ENCODE measurements at places on chromosomes 7 and 10. TPM values are rescaled to one million over a fixed set of nuclear protein-coding genes. Genes with fewer than 3 reads are reported as not detected.

The AKR1C4 gene
- not detected for total RNA-seq

The GIMAP7 gene
- 251 TPM for total RNA-seq

The CABCOCO1 gene
- total RNA-seq = not detected

The CYP17A1 gene
- total RNA-seq = not detected

The NAT16 gene
- not detected for total RNA-seq

The HOXA13 gene
- total RNA-seq = not detected

The LIPM gene
- not detected for total RNA-seq

The CTAGE4 gene
- 4.5 TPM for total RNA-seq

The KCNK18 gene
- not detected for total RNA-seq

The SLC39A12 gene
- total RNA-seq = not detected

The MTPN gene
- 145 TPM for total RNA-seq

The SEC31B gene
- 272 TPM for total RNA-seq

The POU6F2 gene
- total RNA-seq = not detected

The PRPS1L1 gene
- total RNA-seq = not detected

The IL6 gene
- total RNA-seq = 5.8 TPM

The CYP3A4 gene
- not detected for total RNA-seq

The HACD1 gene
- 1.6 TPM for total RNA-seq

The ATG9B gene
- total RNA-seq = 15.7 TPM

The PPP1R3A gene
- not detected for total RNA-seq

The REEP3 gene
- total RNA-seq = 17.2 TPM

Measured in activated naive CD4-positive, alpha-beta T cell treated with anti-CD3 and anti-CD28 coated beads, Interleukin-2, amount 10 ng/mL, durations not matched to agents 5 hours and 36 hours (primary cell).